ENCODE measurements at places on chromosomes 5 and 9.

DNA sequence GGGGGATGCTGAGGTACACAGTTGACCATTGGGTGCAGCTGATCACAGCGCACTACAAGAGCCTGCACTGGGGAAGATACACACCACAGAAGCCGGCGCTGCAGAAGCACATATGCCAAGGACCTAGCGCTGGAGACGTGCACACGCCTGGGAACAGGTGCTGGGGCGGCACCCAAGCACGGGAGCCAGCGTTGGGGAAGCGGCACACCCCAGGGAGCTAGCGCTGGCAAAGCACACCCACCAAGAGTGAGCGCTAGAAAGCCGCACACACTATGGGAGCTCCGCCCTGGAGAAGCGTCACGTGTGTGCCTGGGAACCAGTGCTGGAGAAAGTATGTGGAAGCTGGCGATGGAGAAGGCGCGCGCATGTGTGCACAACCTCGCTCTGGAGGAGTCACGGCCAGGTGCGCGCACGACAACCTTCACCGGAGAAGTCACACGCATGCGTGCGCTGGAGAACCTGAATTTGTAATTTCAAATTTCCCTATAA is 4.5 kb downstream of the FANCC start:
- peak; percentile 59 for DNase-seq

GRCh38 chr9:89747596-89747995 is 142.8 kb downstream of the GADD45G start:
- DNase-seq = no peak

DNA sequence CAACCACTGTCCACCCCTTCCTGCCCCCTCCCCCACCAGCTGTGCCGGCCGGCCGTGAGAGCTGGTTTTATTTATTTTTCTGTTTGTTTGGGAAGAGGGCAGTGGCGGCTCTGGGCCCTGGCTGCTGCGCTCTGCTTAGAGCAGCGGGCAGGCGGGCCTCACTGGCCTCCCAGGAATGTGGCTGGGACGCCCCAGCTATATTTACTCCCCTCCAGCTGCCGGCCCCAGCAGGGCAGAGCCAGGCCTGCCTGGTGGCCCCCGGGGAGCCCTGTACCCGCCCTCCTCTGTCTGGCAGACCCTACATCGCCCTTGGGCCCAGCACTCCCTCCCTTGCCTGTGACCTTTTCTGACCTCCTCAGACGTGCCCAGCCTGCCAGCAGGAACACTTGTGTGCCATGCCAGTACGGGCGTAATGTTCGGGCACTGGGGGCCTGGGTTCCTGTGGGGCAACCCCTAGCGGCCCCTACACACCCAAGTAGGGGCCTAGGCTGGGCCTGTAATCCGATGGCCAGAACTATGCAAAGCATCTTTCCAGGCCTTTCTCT is 7.7 kb downstream of the CXXC5 start:
- no peak for DNase-seq

DNA sequence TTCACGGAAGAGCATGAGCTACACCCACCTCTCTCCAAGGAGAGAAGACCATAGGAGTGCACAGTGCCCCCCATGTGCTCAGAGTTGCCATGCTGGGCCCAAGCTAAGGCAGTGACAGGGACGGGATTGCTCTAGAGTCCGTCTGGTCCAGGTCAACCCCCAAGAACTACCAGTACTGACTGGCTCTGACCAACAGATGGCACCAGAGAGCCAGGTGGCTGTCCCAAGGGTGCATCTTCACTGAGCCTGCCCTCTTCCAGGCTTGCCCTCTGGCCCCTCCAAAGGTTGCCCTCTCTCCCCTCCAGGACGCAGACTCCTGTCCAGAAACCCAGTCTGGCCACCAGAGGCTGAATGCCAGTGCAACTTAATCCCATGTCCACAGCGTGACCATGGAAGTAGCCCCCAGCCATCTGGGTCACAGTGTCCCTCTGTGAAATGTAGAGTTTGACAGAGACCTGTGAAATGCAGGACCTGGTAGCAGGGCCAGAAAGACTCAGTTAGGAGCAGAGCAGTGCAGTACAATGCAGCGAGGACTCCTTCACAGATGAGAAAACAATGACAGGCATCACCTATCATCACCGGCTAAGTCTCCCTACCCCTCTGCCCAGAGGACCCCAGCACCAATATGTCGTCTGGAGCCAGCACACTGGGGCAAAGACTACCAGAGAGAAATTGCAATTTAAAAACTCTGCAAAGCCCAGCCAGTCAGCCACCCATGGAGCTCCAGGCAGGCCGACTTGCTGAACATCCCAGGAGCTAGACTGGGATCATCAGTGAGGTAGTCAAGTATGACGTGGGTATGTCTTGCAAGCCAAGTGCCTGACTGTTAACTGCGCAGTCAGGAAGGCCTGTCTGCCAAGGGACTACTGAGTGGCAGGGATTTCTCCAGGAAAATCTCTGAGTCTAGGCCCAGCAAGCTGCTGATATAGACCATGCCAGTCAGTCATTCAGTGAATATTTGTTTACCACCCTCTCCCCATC is 7.7 kb upstream of the SKP1 start:
- DNase-seq = peak; percentile 83

DNA sequence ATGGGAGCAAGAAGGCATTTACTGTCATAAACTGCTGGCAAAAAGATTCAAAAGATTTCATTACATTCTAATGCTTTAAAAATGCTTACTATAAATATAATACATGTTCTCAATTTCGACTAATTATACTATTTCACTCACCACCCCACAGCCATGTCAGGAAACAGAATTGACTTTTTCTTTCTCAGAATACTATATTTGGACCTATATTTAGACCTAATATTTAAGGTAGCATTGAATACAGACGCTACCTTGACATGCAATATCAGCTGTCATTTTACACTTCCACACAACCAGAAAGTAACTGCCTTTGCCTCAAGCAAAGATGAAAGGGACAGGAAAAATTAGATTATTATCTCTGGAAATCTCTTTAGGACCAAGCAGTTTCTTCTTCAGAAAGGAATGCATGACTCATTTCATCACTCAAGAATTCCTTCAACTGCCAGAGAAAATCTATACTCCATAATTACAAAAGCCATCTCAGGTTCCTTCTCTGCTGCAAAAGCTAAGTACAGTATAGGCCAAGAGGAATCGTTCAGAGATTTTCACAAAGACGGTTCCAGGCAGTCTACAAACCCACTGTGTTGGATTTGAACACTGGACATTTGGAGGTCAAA is 11.8 kb upstream of the UBE2QL1 start:
- no peak for DNase-seq

DNA sequence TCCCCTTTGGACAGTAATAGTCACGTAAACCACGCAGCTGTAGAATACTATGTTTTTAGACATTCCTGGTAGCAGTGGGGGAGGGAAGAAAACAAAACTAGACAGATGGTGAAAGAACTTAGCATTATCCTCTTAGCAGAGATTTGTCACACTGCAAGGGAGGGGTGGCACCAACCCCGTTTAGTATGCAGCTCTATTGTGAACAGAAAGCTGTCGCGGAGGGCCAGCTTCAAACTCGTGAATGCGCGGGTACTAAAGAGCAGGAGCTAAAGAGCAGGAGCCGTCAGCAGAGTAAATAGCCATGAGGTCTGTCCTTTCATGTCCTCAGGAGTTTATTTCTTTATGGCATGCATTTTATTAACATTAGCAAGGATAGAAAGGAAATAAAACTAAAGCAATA is 141.9 kb upstream of the SLC12A2 start:
- DNase-seq = no peak

GRCh38 chr5:136772491-136772890 is 407.1 kb upstream of the TRPC7 start:
- no peak for DNase-seq

DNA sequence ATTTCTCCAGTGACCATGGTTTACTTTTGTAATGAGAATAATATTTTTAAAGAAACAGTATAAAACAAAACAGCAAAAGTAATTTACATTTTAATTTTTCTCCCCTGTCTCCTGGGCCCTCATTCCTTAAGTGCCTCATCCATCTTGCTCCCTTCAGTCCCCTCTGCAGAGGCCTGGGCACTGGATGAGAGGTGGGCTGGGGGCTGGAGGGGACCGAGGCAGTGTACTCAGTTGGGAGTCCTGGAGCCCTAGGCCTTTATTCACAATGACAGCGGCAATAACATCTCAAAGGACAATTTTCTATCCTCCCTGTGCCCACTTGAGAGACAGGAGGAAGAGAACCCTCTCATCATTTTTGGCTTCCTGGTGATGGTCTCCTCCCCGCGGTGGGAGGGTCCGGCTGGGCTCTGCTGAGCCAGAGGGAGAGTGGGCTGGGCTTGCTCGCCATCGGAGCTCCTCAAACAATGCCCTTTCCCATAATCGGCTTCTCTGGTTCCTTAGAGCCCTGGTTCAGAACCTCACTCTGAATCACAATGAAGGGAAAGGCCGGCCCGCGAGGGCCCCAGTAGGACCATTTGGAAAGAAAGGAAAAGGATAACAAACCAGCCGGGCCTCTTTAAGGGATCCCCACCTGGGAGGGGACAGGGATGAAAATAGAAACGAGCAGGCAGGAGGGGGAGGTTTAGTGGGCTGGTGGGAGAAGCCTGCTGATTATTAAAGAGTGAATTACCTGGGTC is 9.7 kb upstream of the SMIM32 start:
- DNase-seq = no peak

DNA sequence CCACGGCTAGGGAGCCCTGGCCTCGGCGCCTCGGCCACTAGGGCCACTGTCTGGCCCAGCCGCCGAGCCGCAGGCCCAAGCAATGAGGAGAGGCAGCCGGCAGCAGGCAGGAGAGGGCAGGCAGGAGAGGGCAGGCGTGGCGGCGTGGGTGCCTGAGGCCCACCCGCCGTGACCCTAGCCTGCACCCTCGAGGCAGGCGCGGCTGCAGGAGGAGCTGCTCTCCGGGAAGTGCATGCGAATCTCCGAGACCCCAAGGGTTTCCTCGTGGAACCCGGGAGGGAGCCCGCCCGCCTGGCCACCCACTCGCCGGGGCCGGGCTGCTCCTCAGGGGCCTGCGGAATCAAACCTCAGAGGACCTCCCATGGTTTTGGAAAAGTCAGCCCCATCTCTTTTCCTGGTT is 9.3 kb downstream of the GRIN1 start:
- no peak for DNase-seq

GRCh38 chr5:57448751-57449150 is 33.9 kb downstream of the ACTBL2 start:
- DNase-seq = no peak
